ENCODE measurements at places on chromosomes 2 and 18.

DNA sequence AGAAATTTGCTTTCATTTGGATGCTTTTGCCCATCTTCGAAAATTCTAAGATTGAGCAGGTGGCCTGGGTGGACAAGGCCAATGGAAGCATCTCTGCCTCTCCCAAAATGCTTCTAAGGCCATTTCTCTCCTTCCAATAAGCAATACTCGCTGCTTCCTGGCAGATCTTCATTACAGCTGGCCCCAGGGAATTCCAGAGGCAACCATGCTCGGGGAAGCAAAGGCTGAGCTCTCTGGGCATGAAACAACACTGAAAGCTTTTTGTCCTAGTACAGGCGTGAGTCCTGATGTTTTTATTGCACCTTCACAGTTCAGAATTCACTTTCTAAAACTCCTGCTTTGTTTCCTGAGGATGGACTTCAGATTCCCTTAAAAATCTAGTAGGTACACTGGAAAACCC is 11.8 kb upstream of the NEDD4L start:
- H3K27me3 ChIP-seq, result no peaks in the 10 kb centered on the region
- no peak overlapping the region for H3K4me3 ChIP-seq
- H3K4me1 ChIP-seq, result no peaks in the 10 kb centered on the region
- no peak for DNase-seq

DNA sequence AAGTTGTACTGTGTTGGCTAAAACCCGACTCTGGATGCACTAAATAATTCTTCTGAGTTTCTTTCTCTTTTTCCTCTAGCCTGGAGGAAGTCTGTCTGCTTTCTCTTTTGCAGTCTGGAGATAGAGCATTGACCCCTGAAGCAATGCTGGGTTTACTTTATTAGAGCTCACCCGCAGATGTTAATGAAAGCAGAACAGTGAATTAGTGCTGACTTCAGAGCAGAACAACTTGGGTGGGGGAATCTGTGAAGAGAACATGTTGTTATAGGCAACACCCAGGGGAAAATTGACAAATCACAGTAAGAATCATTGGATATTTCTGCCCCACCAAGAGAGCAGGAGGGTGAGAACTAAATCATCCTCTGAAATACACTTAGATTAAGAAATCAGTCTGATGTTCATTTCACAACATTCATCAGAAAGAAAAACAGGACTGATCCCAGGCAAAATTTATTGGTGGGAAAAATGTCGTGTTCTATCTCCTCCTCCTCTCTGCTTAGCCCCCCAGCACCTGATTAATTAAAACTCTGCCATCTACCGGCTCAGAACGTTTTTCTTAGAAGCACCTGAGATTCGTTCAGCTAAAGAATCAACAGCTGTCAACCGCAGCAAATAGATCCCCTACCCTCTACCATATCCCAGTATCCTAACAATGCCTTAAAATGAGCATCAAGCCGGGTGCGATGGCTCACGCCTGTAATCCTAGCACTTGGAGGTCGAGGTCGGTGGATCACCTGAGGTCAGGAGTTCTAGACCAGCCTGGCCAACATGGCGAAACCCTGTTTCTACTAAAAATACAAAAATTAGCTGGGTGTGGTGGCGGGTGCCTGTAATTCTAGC is 165.1 kb downstream of the FMNL2 start:
- no peak overlapping the region for H3K27ac ChIP-seq
- no peaks in the 10 kb centered on the region for H3K4me1 ChIP-seq
- H3K27me3 ChIP-seq, result no peaks in the 10 kb centered on the region
- no peaks in the 10 kb centered on the region for H3K36me3 ChIP-seq
- no peak for DNase-seq

DNA sequence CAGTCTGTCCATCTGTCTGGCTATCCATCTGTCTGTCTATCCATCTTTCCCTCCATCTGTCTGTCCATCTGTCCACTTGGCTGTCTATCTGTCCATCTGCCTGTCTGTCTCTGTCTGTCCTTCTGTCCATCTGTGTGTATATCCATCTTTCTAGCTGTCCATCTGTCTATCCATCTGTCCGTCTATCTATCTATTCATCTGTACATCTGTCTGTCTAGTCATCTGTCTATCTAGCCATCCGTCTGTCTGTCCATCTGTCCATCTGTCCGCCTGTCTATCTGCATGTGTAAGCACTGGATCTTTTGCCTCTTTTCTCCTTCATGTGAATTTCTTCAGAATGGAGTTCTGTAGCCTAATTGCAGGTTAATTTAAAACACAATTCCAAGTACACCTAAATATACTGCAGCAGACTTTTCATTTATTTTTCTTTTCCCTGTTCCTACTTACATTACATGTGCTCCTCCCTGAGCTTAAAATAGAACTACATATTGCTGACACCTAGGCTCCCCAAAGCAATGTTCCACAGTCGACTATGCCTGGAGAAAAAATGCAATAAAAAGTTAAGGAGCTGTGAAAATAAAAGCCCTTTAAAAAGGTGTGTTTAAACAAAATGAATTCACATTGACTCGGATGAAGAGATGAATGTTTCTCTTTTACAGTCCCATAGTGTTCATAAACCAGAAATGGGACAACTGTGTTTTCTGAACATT is 37.4 kb upstream of the TXNDC2 start:
- H3K36me3 ChIP-seq, result no peaks in the 10 kb centered on the region
- no peak overlapping the region for H3K27ac ChIP-seq
- no peak for DNase-seq
- no peaks in the 10 kb centered on the region for H3K4me1 ChIP-seq

GRCh38 chr2:101560780-101561315 is 85.9 kb upstream of the RFX8 start:
- peak; percentile 9 for DNase-seq
- H3K36me3 ChIP-seq, result no peaks in the 10 kb centered on the region
- H3K4me1 ChIP-seq, result peaks cover 30% of the 10 kb centered on the region

- no peak overlapping the region for H3K27ac ChIP-seq
- DNase-seq, result no peak
- no peaks in the 10 kb centered on the region for H3K27me3 ChIP-seq
- no peaks in the 10 kb centered on the region for H3K4me1 ChIP-seq
Measured at GRCh38 chr2:135991861-135992260, 6.4 kb upstream of the DARS1 start.

- H3K4me3 ChIP-seq, result no peak overlapping the region
- H3K36me3 ChIP-seq, result no peaks in the 10 kb centered on the region
- no peak for DNase-seq
Measured at GRCh38 chr2:218318241-218318640, 25.9 kb upstream of the TMBIM1 start.

DNA sequence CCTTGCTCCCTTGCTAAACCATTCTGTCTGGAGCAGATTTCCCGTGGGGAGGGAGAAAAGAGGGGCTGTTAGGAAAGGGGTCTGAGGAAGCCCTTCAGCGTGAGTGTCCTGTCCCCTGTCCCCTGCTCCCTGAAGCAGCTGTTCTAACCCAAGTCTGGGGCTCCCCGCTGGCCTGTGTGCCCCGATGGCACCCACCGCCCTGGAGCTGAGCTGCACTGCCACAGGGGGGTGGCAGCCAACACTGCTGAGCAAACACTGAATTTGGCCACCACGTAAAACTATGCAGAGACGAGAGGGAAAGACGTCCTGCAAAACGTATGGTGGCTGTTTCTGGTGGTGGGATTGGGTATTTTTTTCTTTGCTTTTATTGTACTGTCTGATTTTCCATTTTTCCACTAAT is 17.9 kb downstream of the KCNG2 start:
- no peaks in the 10 kb centered on the region for H3K36me3 ChIP-seq
- no peak overlapping the region for H3K4me3 ChIP-seq

DNA sequence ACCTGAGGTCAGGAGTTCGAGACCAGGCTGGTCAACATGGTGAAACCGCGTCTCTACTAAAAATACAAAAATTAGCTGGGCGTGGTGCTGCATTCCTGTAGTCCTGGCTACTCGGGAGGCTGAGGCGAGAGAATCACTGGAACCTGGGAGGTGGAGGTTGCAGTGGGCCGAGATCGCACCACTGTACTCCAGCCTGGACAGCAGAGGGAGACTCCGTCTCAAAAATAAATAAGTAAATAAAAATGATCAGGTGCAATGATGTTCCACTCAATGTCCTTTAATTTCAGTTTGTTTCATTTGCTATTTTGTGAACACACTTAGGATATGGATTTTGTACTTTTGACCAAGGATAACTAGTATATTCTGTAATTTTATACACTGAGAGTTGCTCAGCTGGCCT is 9.3 kb downstream of the HADHA start:
- H3K4me1 ChIP-seq, result peaks cover 5% of the 10 kb centered on the region
- no peaks in the 10 kb centered on the region for H3K27me3 ChIP-seq

DNA sequence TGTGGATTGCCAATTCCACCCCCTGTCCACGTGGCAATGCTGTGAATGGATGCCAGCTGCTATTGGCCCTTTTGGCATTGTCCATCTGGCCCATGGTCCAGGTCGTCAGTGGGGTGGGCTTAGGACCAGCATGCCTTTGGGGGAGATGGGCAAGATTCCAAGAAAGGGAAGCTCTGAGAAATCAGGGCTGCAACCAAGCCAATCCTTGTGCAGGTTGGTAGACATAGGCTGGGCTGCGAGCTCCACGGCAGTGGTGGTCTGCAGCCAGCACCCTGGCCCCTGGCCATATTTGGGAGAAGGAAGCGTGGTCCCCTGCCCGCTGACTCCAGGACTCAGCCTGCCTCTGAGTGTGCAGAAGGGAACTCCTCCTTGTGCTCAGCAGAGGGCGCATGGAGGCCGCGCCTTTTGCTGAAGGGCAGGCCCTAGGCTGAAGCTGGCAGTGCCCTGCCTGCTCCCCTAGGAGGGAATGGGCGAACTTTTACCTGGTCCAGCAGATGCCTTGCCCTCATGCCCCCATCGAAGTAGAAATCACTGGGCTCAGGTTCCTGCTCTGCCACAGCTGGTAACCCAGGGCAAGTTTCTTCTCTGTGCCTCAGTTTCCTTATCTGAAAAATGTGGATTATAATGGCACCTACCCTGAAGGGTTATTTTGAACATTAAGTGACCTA is 5.4 kb downstream of the SPR start:
- no peaks in the 10 kb centered on the region for H3K36me3 ChIP-seq
- no peak overlapping the region for H3K4me3 ChIP-seq
- H3K27ac ChIP-seq, result no peak overlapping the region
- H3K4me1 ChIP-seq, result peaks cover 6% of the 10 kb centered on the region
- H3K27me3 ChIP-seq, result peaks cover 15% of the 10 kb centered on the region
- peak; percentile 49 for DNase-seq

- no peak overlapping the region for H3K4me3 ChIP-seq
- no peak overlapping the region for H3K27ac ChIP-seq
- no peak for DNase-seq
- no peaks in the 10 kb centered on the region for H3K36me3 ChIP-seq
- no peaks in the 10 kb centered on the region for H3K27me3 ChIP-seq
Measured at GRCh38 chr2:235917506-235917905, 250.7 kb downstream of the GBX2 start.

- H3K27me3 ChIP-seq, result no peaks in the 10 kb centered on the region
- no peak overlapping the region for H3K27ac ChIP-seq
- no peaks in the 10 kb centered on the region for H3K4me1 ChIP-seq
- no peak for DNase-seq
- H3K36me3 ChIP-seq, result no peaks in the 10 kb centered on the region
Measured at GRCh38 chr2:19577723-19578122, 219.3 kb upstream of the OSR1 start.

DNA sequence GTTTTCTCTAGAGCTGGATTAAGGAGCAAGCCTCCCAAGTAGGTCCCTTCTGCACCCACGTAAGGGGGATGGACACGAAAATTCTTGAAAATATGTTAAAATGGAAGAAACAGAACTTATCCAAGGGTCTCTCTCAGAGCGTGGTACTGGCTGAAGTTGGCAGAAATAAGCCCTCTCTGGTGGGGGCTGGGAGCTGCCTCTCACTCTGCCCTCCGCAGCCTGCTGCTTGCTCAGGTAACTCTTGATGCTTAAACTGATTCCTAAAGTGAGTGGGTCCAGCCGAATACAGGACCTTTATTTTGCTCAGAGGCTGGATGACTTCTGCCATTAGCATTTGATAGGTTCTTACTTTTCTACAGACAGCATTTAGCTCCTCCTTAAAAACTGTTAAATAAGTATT is 78.1 kb downstream of the SPHKAP start:
- DNase-seq, result no peak
- H3K36me3 ChIP-seq, result no peaks in the 10 kb centered on the region
- H3K27me3 ChIP-seq, result no peaks in the 10 kb centered on the region
- H3K27ac ChIP-seq, result no peak overlapping the region

DNA sequence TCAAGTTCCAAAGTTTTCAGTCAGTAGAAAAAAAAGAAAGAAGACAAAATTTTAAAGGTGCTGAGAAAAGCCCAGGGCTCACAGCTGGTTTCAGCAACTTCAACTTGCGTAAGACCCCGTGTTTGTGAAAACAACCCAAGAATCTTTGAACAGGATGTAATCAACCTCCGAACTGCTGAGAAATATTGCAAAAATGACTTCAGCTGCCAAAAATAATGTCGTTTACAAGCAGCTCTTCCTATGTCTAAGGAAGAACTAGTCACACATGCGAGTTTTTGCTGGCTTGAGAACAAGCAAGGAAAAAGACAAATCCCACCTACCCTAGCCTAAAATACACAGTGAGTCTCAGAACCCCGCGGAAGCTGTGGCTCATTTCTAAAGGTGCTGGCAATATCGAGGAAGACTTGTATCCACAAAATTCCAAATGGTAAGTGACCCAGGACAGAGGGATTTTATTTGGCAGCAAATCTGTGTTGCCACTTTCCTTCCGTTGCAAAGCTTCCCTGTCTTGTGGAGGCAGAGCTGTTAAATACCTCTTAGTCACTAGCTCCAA is 59.8 kb upstream of the SLC8A1 start:
- no peak for DNase-seq
- no peaks in the 10 kb centered on the region for H3K4me1 ChIP-seq
- H3K27ac ChIP-seq, result no peak overlapping the region

GRCh38 chr2:8505311-8505920 is 176.4 kb upstream of the ID2 start:
- no peaks in the 10 kb centered on the region for H3K4me1 ChIP-seq
- no peaks in the 10 kb centered on the region for H3K36me3 ChIP-seq
- H3K4me3 ChIP-seq, result no peak overlapping the region
- no peak overlapping the region for H3K27ac ChIP-seq

DNA sequence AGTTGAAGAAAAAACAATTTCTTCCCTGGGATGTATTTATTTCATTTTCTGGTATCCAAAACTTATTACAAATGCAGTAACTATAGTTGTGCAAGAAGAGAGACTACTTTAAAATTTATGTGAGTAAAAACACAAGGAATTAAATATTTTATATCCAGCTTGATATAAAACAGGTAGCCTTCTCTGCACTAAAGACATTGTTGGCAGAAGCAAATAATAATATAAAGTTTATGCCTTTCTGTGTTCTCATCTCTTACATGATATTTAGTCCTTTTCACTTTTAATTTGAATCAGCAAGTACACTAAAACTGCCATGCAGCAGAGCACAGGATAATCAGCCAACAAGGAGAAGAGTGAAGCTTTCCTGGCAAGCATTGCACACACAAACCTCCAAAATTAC is 352.7 kb downstream of the ARL6IP6 start:
- no peak overlapping the region for H3K27ac ChIP-seq
- H3K36me3 ChIP-seq, result no peaks in the 10 kb centered on the region
- no peaks in the 10 kb centered on the region for H3K4me1 ChIP-seq
- no peaks in the 10 kb centered on the region for H3K27me3 ChIP-seq

- H3K4me1 ChIP-seq, result peaks cover 34% of the 10 kb centered on the region
- no peak overlapping the region for H3K4me3 ChIP-seq
- DNase-seq, result no peak
- no peaks in the 10 kb centered on the region for H3K27me3 ChIP-seq
- H3K36me3 ChIP-seq, result no peaks in the 10 kb centered on the region
Measured at GRCh38 chr2:7053650-7054265, 136.5 kb downstream of the RNF144A start.

- no peak overlapping the region for H3K27ac ChIP-seq
- H3K4me3 ChIP-seq, result no peak overlapping the region
- no peak for DNase-seq
- H3K27me3 ChIP-seq, result no peaks in the 10 kb centered on the region
Measured at GRCh38 chr18:40233931-40234616, 1721.0 kb upstream of the PIK3C3 start.

Data from CD4-positive, alpha-beta memory T cell (primary cell).